ENCODE measurements at places on chromosomes 7 and 10.

DNA sequence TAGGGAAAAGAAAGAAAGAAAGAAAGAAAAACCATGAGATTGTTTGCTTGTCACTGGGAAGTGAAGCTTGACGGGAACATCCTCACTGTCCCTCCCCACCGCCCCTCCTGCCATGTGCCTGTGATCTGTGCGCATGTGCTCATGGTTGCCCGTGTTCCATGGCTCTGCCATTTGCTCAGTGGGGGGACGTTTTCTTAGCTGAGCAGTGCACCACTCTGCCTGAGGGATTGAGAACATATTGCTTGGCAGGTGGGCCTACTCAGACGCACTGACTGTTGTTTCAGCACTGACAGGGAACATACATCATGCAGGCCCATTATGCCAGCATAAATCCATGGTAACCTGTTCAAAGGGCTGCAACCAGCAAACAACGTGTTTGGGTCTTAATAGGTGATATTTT lies 747.9 kb upstream of the GALNT17 start:
- no peak for DNase-seq

- DNase-seq = no peak
These were observed 96.6 kb upstream of the GPR26 start for GRCh38 chr10:123569436-123570035.

- DNase-seq = no peak
These were observed 129.1 kb downstream of the PRKG1 start for GRCh38 chr10:51203359-51203758.

GRCh38 chr7:152078025-152078424 lies 52.6 kb downstream of the GALNT11 start:
- no peak for DNase-seq

DNA sequence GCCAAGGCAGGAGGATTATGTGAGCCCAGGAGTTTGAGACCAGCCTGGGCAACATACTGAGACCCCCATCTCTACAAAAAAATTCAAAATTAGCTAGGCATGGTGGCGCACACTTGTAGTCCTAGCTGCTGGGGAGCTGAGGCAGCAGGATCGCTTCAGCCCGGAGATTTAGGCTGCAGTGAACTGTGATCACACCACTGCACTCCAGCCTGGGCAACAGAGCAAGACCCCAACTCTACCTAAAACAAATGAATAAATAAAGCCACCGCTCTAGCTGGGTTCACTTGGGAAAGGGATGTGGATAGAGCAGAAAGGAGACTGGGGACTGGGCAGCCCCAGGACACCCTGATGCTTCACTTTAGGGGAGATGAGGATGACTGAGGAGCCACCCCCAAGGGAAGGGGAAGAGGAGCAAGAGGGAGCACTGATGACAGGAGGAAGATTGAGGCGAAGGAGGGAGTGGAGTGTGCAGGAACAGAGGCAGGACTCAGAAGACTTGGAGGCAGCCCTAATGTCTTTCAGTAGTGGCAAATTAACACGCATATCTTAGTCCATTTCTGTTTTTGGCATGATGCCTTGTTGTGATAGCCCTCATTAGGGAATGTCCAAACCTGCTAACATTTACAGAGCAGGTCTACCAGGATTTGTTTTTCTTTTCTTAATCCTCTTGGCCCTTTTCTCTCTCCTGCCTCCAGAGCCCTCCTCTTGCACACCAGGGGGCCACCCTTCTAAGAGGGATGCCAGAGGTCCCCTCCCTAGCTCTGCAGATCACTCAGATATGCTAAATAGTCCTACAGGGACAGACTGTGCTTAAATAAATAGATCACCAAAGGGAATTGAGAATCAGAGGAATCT lies 88.3 kb downstream of the C10orf105 start:
- DNase-seq = no peak
